ENCODE measurements at places on chromosomes 1 and 21. TPM values are rescaled to one million over a fixed set of nuclear protein-coding genes. Genes with fewer than 3 reads are reported as not detected.

ZMYND12 gene
- 3.6 TPM for polyA plus RNA-seq

DNA sequence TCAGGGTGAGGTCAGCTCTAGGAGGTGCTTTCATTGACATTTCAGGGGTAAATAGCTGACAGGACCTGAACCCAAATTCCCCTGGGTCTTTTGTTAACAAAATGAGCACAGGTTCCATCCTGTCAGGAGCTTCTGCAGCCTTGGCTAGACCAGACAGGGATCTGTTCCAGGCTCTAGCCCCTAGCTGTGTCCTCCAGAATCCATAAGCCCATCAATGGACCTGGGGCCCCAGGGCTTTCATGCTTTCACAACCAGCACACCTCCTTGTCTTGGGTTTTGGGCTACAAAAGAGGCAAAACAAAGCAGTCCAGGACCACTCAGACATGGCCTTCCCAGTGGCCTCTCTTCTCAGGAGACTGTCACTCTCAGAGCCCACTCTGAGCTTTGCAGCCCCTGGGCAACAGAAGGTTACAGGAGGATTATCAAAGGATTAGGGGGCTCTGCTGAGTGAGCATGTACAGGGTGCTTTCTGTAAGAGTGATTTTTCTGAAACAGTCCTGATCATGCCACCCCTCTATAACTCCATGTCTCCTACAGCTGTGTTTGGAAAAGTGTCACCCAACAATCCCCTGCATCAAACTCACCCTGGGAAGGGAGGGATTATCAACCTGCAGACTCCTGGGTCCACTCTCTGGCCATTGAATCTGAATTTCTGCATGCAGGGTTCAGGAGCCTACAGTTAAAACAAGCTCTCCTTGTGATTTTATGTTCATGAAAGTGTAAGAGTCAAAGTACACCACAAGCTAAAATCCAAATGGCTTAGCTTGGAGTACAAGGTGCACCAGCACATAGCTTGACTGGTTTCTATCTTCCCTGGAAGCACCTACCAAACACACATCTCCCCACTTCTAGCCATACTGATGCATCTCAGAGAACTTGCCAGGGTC is 67.7 kb upstream of the GCLM start:
- no peak for DNase-seq

DNA sequence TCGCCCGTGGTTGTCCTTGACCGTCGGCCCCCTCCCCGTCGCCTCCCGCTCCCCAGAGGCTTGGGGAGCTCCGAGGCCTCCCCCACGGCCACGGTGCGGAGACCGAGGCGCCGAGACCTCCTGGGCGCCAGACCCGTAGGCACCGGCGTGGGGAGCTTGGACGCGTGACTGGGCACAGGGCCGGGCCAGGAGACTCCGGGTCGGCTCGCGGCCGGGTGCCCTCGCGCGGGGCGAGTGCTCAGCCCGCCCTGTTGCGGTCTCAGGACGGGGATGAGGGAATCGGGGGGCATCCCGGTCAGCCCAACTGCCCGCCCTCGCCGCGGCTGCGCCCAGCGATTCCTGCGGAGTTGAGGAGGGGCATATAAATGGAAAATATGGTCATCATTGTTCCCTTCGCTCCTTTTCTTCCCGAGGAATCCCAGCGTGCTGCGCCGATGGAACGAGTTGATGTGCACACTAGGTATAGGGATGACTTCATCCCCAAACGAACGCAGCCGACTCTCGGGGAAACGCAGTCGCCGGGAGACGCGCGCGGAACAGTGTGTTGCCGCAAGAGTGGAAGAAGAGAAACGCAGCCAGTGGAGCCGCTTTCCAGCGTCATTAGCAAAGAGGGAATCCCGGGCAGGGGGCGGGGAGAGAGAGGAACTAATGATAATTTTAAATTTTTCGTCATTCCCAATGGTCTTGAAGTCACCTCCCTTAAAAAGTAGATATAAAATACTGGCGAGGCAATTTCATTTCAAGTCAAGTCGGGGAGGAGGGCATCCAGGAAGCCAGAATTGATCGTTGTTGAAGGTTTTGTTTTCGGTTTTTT is 747 bp upstream of the ENAH start:
- peak; percentile 70 for DNase-seq

GRCh38 chr21:27536319-27536718 is 569.4 kb upstream of the ADAMTS5 start:
- no peak for DNase-seq
